Type B pancreatic cell (in vitro differentiated cells): ENCODE measurements at places on chromosomes 4 and X.

DNA sequence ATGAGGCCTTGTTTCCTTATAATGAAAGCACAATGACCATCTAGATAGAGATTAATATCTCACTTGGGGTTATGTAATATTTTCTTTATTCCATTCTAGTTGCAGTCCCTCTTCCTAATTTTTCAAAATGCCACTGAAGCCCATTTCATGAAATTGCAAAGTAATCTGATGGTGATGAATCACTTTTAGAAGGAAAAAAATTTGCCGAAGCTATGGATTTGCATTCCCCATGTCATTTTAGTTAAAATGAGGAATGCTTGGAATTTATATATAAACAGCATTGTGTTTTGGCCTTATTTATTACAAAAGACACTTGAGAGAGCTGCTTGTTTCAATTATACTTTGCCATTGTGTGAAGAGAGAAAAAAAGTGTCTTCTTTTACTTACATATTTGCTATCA, 241.7 kb upstream of the TEX13A start:
- no peak for DNase-seq

- DNase-seq, result no peak
These were observed 59.1 kb downstream of the MRPL1 start for GRCh38 chr4:77921701-77922100.

DNA sequence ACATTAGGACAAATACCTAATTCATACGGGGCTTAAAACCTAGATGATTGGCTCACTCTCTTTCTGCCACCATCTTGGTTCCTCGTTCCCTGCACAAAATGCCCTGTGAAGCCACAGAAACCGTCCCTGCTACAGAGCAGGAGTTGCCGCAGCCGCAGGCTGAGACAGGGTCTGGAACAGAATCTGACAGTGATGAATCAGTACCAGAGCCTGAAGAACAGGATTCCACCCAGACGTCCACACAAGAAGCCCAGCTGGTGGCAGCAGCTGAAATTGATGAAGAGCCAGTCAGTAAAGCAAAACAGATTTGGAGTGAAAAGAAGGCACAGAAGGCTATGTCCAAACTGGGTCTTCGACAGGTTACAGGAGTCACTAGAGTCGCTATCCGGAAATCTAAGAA, 34.3 kb downstream of the TRIM61 start:
- no peak for DNase-seq

GRCh38 chr4:17722356-17722700, 59.1 kb downstream of the FAM184B start:
- peak; percentile 3 for DNase-seq

- no peak for DNase-seq
These were observed 88.3 kb upstream of the UNC5C start for GRCh38 chr4:95637043-95637600.

GRCh38 chr4:26343038-26343398, 22.2 kb downstream of the RBPJ start:
- DNase-seq, result no peak

- DNase-seq, result no peak
These were observed 212.4 kb upstream of the GRID2 start for GRCh38 chr4:92091335-92091734.

DNA sequence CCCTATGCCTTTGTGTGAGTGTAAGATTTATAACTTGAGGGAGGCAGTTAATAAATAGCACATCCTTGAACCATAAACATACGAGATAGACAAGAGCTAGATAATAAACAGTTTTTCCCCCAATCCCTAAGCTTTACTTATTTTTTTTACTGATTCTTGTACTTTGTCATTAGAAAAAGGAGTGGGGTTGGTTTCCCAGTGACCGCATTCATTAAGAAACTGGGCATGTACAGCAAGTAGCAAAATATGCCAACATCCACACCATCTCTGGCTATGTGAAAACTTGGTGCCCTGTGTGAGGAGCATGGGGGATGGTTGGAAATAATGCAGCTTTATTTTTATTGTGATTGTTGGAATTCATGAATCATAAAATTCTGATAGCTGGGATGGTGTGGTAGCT, 176.2 kb downstream of the CBR4 start:
- no peak for DNase-seq

GRCh38 chr4:144104509-144105130, 35.9 kb downstream of the GYPA start:
- DNase-seq, result no peak

- no peak for DNase-seq
These were observed 507.9 kb downstream of the SMARCA1 start for GRCh38 chrX:129015381-129015780.

GRCh38 chr4:53059871-53060270, 197.8 kb downstream of the RASL11B start:
- no peak for DNase-seq

GRCh38 chr4:101031971-101032370, 315.4 kb downstream of the PPP3CA start:
- DNase-seq, result no peak

DNA sequence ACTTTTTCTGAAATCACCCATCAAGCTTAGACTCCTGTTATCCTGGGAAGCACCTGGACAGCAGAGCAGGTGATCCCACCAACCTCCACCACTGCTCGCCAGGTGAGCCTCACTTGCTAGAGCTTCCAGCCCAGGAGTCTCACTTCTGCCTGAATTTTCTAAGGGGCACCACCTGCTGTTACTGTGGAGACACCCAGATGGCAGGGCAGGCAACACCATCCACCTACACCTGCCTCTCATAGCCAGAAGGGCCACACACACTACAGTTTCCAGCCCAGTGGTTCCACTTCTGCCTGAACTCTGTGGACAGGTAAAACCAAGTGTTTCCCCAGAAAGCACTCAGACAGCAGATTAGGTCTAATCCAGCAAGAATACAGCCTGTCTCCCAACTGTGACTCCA, 262.0 kb downstream of the ARAP2 start:
- DNase-seq, result no peak

GRCh38 chr4:74534121-74534520, 89.2 kb downstream of the AREG start:
- no peak for DNase-seq
